ENCODE measurements at places on chromosomes 1 and 21.

GRCh38 chr1:196007763-196008162 lies 600.5 kb downstream of the KCNT2 start:
- no peak for DNase-seq

DNA sequence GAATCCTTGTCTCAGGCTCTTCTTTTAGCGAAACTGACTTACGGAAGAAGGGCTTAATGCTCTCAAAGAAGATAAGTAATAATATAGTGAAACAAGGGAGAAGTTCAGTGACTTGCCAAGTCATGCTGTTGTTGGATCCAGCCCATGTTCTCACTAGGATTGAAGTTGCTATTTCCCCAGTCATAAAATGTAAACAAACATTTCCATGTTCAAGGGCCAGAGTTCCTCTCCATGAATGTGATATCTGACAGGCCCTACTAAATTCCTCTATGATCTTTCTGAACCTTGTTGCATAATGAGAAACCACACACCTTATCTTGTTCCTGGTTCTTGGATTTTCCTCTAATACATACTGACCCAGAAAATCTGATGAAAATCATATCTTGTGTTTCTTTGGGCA lies 876.5 kb upstream of the B3GALT2 start:
- no peak for DNase-seq

GRCh38 chr21:41965045-41965444 lies 11.2 kb upstream of the C2CD2 start:
- DNase-seq: no peak

DNA sequence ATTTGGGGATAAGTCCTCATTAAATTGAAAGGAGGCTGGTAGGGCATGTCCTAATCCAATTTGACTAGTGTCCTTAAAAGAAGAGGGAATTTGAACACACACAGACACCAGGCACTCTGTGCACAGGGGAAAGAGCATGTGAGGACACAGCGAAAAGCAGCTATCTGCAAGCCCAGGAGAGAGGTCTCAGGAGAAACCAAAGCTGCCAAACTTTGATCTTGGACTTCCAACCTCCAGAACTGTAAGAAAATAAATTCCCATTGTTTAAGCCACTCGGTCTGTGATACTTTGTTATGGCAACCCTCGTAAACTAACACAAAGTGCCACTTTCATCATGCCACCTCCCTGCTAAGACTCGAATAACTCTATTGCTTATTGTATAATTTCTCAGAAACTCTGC lies 13.8 kb downstream of the PLA2G4A start:
- DNase-seq: no peak

- no peak for DNase-seq
These were observed 135.7 kb downstream of the BEND5 start for GRCh38 chr1:48640836-48641492.

DNA sequence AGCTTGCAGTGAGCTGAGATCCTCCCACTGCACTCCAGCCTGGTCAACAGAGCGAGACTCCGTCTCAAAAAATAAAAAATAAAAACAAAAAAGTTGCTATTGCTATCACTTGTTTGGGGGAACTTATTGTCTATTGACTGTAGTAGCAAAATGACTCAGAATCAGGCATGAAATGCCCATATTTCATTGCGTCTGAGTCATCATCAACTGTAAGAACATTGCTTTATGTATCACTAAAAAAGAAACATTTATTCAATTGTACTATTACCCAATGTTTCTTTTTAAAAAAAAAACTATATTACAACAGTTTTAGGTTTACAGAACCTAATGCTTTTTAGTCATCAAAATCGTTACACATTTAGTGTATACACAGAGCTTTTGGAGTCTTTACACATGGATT lies 91.0 kb upstream of the FMN2 start:
- DNase-seq: no peak

GRCh38 chr1:33082575-33083108 lies 1.7 kb downstream of the AZIN2 start:
- no peak for DNase-seq

DNA sequence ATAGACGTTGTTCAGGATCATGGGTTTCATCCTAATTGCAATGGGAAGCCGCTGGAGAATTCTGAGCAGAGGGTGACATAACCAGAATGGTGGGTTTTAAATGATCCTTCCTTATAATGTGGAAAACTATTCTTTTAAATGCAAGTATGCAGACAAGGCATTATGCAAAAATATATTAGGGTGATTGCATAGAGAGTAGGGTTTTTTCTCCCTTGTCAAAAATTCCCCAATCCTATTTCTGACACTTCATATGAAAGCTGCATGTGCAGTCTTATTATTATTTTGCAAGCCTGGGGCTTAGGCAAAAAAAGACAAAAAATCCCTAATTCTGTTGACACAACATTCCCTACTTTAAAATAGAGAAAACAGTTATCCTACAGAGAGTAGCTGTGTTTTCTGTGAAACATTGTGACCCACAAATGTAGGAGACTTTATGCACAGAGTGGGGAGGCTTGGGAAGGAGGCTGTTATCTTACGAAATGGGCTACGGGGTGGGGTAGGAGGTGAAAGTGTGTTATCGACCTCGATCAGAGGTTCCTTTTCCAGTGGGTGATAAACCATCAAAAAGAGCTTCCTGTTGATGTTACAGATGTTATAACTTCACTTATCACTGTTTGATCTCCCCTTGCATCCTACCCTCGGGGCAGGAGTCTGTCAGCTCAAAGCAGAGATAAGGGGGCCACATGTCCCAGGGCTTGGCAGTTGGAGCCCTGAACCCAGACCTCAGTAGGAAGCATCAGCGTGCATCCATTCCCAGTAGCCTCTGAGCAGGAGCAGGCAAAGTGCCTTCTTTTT lies 27.2 kb downstream of the RHEX start:
- DNase-seq: no peak

DNA sequence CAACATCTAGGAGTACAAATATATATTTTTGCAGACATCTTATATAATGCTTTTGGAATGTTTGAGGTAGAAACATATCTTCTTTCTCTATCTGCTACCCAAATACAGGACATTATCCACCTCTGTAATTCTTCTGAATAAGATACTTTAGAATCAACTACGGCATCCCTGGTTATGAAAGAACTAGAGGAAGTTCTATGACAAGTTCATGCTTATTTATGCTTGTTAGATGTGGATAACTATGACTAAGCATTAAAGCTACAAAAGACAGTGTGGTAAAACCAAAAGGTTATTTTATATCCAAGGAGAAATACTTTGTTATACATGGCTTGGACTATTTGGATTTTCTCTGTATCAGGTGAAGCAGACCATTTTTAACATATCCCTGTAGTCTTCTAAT lies 894.0 kb downstream of the KCNT2 start:
- DNase-seq: no peak

- no peak for DNase-seq
These were observed 464.2 kb downstream of the PTPRU start for GRCh38 chr1:29700491-29700890.

GRCh38 chr1:12065872-12066271 lies 2.8 kb downstream of the TNFRSF8 start:
- no peak for DNase-seq

DNA sequence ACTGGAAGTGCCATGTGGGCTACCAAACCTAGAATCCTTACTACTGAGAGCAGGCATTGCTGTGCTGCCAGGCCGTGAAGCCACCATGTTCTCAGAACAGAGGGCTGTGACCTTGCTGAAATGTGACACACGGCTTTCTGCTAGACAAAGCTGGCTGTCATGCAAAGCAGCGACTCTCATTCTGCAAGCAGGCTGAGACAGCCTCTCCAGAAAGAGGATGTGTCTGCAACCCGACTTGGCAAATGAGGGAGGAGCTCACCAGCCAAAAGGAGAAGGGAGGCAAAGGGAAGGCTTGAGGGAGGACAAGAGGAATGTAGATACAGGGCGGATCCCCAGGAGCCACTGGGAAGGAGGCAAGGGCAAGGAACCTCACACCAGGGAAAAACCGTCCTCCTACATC lies 85.7 kb upstream of the KRTAP19-8 start:
- DNase-seq: no peak

GRCh38 chr1:165119086-165119485 lies 237.4 kb downstream of the LMX1A start:
- DNase-seq: no peak

GRCh38 chr1:42003433-42003832 lies 84.7 kb upstream of the HIVEP3 start:
- DNase-seq: no peak

- no peak for DNase-seq
These were observed 51.2 kb downstream of the DIP2A start for GRCh38 chr21:46509741-46510502.

GRCh38 chr1:11461531-11462137 lies 17.3 kb upstream of the DISP3 start:
- no peak for DNase-seq

GRCh38 chr1:17165823-17166222 lies 39.1 kb upstream of the PADI1 start:
- no peak for DNase-seq

DNA sequence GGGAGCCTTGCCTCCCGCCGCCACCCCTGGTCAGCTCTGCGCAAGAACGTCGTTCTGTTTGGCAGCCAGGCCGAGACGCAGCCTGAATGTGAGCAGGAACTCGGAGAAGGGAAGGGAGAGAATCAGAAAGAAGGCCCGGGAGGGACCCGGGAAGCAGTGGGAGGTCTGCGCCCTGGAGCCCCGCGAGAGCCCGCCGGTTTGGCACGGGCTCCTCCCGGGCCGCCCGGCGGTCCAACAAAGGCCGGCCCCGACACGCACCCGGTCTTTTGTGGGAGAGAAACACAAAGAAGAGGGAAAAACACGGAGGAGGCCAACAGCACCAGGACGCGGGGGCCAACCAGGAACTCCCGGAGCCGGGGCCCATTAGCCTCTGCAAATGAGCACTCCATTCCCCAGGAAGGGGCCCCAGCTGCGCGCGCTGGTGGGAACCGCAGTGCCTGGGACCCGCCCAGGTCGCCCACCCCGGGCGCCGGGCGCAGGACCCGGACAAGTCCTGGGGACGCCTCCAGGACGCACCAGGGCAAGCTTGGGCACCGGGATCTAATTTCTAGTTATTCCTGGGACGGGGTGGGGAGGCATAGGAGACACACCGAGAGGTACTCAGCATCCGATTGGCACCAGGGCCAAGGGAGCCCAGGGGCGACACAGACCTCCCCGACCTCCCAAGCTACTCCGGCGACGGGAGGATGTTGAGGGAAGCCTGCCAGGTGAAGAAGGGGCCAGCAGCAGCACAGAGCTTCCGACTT lies 2.7 kb upstream of the OLIG2 start:
- no peak for DNase-seq

GRCh38 chr21:37367703-37368540 lies 1.3 kb downstream of the DYRK1A start:
- no peak for DNase-seq

DNA sequence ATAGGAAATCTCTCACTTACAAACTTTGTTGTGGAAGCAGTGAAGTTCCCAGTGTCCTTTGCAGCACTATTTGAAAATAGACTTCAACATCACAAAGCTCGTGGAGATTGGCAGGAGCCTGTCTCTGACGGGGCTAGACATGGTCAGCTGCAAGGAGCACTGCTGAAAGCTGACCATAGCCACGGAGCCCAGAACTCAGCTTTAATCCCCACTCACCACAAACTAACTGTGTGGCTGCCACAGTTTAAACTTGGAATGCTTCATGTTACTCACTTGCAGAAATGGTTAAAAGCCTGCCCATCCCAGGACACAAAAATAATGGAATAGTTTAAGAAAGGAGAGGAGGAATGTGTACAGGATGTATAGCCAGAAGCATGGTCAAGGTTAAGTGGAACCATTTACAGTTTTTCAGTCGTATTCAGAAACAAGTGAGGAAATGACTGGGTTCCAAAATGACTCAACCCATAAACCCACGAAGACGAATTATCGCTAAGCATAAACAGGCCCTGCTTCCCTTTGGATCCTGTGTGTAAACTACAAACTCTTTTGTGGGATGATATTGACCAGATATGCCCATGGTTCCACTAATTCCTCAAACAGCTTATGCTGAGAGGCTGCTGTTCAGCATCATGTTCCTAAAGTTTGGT lies 18.2 kb downstream of the DNALI1 start:
- DNase-seq: no peak

DNA sequence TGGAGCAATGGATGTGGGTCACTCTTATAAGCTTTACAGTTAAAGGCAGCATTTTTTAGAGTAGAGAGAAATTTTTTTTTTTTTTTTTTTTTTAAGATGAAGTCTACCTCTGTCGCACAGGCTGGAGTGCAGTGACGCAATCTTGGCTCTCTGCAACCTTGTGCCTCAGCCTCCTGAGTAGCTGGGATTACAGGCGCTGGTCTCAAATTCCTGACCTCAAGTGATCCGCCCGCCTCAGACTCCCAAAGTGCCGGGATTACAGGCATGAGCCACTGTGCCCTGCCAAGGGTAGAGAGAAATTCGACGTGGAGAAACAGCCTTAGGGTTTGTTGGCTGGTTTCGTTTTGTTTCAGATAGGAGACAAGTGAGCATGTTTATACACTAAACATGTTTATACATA lies 594.2 kb upstream of the ADAMTS5 start:
- no peak for DNase-seq

- no peak for DNase-seq
These were observed 341.0 kb downstream of the SMYD3 start for GRCh38 chr1:246165826-246166709.

DNA sequence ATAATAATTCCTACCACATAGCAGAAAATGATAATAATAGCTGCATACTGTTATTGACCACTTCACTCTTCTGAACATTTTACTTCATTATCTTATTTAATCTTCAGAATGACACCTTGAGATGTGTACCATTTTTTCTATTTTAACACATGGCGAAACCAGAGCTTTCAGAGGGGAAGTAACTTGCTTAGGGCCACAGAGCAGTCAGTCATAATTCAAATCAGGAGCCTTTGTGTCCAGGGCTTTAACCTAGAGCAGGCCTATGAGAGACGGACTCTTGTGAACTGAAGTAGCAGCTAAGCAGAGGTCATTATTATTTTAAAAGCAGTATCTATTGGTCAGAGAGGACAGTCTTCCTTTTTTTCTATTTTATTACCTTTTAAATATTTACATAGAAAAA lies 114.0 kb downstream of the ROR1 start:
- no peak for DNase-seq

DNA sequence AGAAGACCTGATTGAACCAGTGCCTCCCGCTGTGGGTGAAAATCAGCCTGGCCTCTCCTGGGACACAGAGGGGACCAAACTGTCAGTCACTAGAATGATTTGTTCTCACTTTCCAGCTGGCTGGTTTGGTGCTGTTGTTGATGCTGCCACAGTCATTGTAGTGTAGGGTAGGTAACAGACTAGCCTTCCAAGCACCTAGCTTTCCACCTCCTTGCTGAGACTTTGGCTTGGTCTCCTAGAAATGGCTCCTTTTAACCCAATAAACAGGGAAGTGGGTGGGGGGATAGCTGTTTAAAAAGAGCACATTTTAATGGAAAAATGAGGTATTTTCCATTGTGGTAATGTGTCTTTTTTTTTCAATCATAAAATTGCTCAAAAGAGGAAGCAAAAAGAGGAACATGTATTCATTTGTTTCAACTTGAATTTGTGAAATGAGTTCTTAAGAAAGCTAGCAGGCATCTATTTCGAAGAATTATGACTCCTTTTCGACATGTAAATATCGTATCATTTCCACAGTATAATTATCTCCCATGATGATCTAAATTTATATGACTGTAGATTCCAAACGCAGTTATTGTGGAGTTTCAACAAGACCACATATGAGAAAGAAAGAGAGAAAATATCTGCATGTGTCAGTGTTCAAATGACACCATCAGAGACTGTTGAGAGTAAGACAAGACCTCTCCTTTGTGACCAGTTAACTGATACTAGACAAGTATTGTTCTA lies 190.1 kb downstream of the HLX start:
- no peak for DNase-seq

- no peak for DNase-seq
These were observed 99.2 kb downstream of the TPR start for GRCh38 chr1:186275822-186276221.

- DNase-seq: peak; percentile 22
These were observed 64.0 kb upstream of the HMCN1 start for GRCh38 chr1:185670187-185670627.

Data from stimulated activated naive CD4-positive, alpha-beta T cell (primary cell).